Suppressor macrophage treated with lipopolysaccharide for 1 hour (primary cell): ENCODE measurements at places on chromosomes 1 and 21.

DNA sequence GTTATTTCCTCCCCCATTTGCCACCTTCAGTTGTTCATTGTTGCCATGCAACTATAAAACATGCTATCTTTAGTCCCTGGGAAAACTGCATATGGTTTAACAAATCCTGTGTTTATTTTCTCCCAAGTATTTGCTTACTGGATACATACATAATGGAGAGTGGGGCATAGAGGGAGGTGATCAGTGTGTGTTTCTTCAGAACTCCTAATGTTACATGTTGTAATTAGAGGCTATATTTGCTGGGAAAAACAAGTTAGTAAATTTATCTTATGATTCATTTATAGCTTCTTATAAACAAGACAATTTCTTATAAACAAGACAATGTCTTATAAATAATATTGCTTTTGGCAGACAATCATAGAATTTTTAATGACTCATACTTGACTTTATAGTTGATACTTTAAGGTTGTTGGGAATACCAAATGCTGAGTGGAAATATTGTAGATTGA, 7.3 kb upstream of the GIPC2 start:
- no peak for DNase-seq

- DNase-seq, result no peak
Measured at GRCh38 chr1:78168306-78168705, 122.5 kb downstream of the GIPC2 start.

DNA sequence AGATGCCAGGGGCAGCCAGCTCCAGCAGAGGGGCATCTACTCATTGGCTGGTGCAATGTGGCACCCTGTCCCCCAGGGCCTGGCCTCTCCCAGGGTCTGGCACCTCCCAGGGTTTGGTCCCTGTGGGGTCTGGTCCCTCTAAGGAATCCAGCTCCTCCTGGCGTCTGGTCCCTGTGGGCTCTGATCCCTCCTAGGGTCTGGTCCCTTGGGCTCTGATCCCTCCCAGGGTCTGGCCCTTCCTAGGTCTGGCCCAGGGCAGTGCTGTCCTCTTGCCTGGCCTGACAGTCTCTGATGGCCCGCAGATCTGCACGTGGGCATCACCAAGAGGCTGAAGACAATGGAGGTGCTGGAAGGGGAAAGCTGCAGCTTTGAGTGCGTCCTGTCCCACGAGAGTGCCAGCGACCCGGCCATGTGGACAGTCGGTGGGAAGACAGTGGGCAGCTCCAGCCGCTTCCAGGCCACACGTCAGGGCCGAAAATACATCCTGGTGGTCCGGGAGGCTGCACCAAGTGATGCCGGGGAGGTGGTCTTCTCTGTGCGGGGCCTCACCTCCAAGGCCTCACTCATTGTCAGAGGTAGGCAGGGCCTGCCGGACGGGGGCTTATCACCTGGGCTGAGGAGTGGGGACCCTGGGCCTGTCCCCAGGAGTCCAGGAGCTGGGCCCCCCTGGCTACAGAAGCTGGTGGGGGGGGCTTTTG, 73.9 kb downstream of the OBSCN start:
- DNase-seq, result no peak

DNA sequence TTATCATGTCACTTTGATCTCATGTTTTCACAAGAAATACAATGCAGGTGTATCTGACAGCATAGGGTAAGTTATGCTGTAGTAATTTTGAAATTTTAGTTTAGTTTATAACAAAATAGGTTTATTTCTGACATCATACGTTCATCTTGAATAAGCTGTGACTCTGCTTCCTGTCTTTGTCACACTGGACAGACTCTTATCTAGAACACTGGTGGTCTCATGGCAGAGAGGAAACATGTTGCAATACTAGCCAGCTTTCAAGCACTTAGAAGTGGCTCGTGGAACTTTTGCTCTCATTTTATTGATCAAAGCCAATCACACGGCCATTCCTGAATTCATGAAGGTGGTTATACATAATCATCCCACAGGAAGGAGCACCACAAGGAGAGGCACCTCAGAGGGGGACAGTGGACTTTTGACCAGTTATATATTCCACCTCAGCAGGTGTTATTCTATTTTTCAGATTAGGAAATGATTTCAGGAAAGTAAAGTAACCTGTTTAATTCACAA, 46.5 kb downstream of the CYP2J2 start:
- DNase-seq, result no peak

- no peak for DNase-seq
Measured at GRCh38 chr1:35222322-35223083, 29.6 kb upstream of the SFPQ start.

DNA sequence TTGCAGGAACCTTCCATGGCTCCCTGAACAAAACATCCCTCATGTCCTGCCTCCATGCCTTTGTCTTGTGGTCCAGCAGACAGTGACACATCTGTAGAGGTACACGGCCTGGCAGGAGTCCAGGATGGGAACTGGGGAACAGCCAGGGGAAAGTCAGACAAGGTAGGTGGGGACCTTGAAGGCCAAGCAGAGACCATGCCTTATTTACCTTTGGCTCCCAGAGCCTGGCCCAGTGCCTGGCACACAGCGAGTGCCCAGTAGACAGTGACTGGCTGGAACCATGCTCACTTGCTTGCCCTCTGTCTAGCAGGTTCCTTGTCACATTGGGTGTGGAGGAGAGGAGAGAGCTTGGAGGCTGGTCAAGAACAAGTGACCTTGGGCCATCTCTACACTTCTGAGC, 81.0 kb downstream of the BCAR3 start:
- DNase-seq, result no peak

DNA sequence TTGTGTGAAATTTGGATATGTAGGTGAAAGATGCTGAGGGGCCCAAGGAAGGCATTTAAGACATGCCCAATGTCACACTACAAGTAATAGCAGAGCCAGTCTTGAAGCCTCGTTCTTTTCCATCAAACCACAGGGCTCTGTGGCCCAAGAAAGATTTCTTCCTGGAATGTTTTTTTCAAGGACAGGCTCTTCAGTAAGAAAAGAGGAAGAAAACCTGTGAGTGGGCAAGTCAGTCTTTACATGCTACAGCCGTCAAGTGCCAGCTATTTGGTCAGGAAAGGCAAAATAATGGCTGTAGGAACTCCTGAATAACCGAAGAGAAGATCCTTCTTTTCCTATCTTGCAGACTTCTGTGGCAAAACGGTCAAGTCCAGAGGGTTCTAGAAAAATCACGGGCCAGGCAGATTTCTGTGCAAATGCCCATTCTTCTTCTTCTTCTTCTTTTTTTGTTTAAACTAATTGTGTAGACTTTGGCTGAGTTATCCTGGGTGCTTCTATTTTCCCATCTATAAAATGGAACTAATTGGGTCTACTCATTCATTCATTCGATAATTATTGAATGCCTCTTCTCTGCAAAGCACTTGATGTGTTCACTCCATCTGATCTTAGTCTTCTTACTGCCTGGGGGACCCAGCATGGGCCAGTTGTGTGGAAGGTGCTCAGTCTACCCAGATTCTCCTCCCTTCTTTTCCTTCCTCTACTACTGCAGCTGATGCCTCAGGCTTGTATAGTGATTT, 1.9 kb upstream of the ID3 start:
- peak; percentile 48 for DNase-seq

DNA sequence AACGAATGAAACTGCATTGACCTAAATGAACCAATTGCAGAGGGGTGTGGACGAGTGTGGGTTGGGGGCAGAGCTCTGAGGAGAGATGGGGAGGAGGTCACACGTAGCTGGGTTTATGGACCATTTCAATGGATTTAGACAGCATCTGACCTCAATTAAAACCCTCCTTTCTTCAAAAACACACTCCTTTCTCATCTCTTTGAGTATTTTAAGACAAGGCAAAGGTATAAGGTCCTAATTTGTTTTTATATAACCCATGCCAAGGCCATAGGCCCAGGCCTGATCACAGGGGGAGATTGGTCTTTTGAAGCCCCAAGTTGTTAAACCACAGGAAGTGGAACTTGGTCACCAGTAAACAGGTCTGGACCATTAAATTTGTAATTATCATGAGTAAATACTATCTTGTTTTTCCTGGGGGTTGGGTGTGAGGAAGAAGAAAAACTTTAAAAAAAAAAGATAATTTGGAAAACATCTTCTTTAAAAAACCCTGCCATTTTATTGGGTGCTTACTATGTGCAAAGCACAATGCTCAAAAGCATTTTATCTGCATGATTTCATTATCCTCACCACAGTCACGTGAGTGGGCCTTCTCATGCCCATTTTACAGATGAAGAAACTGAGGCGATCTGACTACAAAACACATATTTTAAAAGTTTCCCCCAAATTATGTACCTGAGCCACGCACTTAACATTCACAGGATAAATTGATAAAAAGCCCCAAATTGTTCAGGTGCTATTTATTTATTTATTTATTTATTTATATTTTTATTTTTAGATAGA, 8.9 kb upstream of the INAVA start:
- DNase-seq, result no peak

GRCh38 chr21:43329711-43330269, 97.1 kb downstream of the SIK1 start:
- DNase-seq, result no peak

- no peak for DNase-seq
Measured at GRCh38 chr1:98482611-98483010, 178.9 kb upstream of the SNX7 start.

GRCh38 chr1:213996320-213997037, 8.7 kb downstream of the PROX1 start:
- no peak for DNase-seq

GRCh38 chr1:204102739-204103430, 30.0 kb downstream of the SOX13 start:
- DNase-seq, result peak; percentile 61

DNA sequence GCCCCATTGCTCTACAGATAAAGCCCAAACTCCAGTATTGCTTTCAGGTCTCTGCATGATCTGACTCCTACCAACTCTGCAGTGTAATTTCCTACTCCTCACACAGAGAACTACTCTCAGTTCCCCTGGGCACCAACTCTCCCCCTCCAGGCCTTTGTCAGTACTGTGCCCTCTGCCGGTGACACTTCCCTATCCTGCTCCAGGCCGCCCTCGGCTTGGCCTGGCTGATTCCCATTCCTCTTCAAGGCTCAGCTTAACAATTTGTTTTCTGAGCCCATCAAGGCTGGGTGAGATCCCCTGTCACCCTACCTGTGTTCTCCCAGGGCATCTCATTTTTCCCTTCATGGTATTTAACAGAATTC, 2.6 kb downstream of the SLAMF8 start:
- peak; percentile 85 for DNase-seq

- DNase-seq, result no peak
Measured at GRCh38 chr21:41774467-41775148, 7.8 kb upstream of the RIPK4 start.

GRCh38 chr1:171792656-171793369, 11.4 kb downstream of the METTL13 start:
- DNase-seq, result no peak

DNA sequence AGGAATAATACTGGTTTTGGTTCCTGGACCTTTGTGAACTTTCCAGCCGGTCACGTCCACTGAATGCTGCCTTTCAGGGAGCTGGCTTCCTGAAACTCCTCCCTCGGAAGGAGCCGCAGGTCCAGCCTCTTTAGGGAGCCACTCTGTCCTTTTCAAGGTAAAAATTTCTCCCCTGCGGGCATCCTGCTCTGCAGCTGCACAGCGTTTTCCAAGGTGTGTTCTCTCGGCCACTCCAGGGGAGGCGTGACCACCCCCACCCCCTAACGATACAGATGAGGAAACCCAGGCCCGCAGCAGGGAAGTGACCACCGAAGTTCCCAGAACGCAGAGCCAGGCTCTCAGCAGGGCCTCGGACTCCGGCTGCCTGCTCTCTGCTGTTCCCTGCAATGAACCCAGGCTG, 21.5 kb downstream of the PADI2 start:
- no peak for DNase-seq

DNA sequence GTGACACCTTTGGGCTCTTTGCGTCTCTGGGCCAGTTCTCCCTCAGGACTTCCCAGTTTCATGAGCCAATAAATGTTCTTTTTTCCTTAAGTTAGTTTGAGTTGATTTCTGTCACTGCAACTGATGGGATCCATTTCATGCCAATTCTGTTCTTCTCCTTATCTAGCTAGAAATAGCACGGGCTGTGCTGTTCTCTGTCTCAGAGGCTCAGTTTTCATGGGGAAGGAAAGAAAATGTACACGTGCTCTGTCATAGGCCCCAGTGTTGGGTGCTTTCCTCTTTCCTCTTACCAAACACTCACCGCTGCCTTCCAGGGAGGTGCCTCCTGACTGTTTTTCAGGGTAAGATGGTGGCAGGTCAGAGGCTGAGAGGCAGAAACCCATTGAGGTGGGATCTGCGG, 43.2 kb upstream of the ACTL8 start:
- DNase-seq, result no peak

GRCh38 chr1:221276896-221277409, 397.7 kb downstream of the HLX start:
- no peak for DNase-seq

GRCh38 chr1:30058970-30059369, 664.4 kb downstream of the MATN1 start:
- peak; percentile 90 for DNase-seq

DNA sequence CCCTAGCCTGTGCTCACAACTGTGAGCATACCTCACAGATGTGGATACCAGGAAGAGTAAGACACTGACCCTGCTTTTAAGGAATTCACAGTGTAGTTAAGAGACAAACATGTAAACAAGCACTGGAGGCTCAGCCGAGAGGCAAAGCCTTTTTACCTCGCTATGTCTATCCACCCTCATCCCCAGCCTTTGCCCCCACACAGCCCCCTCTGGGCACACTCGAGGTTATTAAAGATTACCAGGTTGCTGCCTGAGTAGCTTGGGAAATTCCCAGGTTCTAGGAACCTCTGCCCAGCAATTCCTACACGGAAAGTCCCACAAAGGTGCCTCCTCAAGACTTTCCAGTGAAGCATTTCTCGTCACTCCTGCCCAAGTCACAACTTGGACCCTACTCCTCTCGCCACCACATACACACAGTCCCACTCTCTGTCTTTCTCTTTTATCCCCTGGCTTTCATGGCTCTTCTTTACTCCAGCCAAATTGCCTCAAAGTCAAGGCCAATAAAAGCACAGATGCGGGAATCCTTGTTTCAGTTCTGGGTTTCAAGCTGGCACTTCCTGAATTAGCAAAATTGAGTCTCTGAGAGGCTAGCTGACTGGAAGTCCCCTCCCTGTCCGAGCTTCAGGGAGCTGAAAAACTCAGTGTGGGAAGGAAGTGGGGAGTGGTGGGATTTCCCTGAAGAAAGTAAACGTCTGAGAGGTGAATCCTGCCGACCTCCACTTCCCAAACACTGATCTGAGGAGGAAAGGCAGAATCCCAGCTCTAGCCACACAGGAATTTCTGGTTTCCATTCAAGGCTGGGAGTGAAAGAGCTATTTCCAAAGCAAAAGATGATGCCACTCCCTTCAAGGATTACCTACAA, 7.6 kb downstream of the DENND2D start:
- peak; percentile 96 for DNase-seq

- DNase-seq, result peak; percentile 64
Measured at GRCh38 chr1:32695098-32695904, 7.3 kb downstream of the SYNC start.

DNA sequence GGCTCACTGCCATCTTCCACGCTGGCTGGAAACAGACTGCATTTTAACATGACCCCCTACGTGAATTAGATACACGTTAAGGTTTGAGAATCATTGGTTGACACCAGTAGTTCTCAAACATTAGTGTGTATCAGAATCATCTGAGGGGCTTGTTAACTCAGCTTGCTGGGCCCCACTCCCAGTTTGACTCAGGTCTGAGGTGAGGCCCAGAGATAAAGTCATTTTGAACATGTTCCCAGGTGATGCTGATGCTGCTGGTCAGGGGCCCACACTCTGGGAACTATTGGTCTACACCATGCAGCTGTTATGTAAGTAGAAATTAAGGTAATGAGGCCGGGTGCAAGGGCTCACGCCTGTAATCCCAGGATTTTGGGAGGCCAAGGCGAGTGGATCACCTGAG, 1.3 kb downstream of the LSM10 start:
- no peak for DNase-seq
